AG04450 (cell line): ENCODE measurements at places on chromosomes 3 and 15.

- no peak for DNase-seq
Measured at GRCh38 chr3:102059145-102059943, 210.0 kb downstream of the NFKBIZ start.

GRCh38 chr15:101250873-101251829 is 697 bp downstream of the CHSY1 start:
- no peak for DNase-seq

- no peak for DNase-seq
Measured at GRCh38 chr3:143269741-143270140, 150.2 kb downstream of the CHST2 start.

DNA sequence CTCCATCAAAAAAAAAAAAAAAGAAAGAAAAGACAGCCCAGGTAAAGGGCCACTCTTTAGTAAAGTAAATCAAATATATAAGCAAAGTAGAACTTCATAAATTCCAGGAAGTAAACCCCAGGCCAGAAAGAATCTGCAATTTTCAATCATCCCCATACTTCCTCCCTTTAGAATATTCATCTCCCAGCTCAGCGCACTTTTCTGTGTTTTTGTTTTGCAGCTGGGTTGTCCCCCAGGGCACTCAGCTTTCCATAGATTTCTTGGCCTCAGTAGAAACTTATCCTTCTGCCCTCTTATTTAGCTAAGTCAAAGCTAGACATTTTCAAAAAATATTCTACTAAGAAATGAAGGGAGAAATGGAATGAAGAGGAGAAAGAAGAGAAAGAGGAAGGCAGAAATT is 24.0 kb upstream of the SPRED1 start:
- no peak for DNase-seq

GRCh38 chr3:39935261-39935660 is 125.9 kb downstream of the MYRIP start:
- no peak for DNase-seq

- no peak for DNase-seq
Measured at GRCh38 chr3:59566481-59566975, 516.7 kb upstream of the CFAP20DC start.

GRCh38 chr3:44108481-44108880 is 133.2 kb upstream of the TOPAZ1 start:
- no peak for DNase-seq

DNA sequence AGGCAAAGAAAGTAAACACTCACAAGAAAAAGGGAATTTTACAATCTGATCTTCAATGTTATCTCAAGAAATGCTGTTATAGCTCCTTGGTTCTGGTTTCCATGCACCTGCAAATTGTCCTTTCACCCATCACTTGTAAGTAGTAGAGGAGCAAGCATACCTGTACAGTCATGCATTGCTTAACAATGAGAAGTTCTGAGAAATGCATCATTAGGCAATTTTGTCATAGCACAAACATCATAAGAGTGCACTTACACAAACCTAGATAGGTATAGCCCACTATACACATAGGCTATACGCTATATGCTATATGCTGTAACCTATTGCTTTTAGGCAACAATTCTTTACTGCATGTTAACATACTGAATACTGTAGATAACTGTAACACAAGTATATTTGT is 672.3 kb downstream of the FHIT start:
- no peak for DNase-seq

DNA sequence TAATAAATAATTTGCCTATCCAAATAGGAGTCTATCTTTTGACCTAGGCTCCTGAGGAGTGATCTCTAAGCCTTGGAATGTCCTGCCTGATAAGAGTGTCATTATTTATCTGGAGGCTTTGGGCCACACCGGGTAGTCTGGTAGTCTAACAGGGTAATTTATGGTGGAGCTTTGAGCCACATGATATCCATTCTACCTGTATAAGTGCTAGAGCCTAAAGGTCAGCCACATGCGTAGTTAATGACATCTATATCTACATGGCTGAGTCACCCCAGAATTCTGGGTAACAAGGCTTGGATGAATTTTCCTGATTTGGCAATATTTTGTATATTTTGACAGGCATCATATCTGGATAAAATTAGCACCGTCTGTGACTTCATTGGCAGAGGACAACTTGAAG is 681.4 kb downstream of the MCTP2 start:
- DNase-seq: no peak

DNA sequence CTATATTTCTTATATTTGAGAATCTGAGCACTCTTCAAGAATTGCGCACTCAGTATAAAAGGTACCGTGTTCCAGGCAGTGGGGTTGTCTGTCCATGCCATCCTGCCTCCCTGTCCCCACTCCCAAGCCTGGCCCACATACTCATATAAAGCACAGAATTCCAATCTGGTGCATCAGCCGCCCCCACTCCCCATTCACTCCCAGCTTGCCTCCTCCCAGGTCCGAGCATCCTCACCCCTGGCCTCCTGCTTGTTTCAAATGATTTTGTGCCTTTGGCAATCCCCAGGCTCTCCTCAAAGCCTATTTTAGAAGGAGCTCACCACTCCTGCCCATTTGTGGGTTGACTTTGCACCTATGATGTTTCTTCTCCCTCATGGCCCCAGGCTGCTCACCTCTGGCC is 22.2 kb upstream of the IGF1R start:
- DNase-seq: no peak

GRCh38 chr3:143222505-143222904 is 102.9 kb downstream of the CHST2 start:
- no peak for DNase-seq

DNA sequence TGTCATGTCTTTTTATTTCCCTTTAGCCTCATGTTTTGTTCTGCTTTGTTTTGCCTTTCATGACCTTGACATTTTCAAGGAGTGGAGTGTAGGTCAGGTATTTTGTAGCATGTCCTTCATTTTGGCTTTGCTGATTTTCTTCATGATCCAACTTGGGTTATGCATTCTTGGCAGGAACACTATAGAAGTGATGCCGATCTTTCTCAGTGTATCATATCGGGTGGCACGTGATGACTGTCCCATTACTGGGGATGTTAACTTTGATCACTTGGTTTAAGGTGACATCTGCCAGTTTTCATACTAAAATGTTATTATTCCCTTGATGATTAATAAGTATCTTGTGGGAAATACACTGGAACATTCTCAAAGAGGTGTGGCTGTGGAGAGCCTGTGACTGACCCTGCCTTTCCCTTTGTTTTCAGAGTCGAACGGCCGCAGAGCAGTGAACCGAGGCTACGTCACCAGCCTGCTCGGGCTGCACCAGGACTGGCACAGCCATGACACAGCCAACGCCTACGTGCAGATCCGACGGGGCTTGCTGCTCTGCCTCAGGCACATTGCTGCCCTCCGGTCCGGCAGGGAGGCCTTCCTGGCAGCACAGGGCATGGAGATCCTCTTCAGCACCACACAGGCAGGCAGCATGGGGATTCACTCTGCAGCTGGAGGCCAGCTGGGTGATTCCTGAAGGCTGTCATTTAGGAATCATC is 167.7 kb downstream of the AGBL1 start:
- DNase-seq: no peak

- no peak for DNase-seq
Measured at GRCh38 chr3:119664850-119665379, 4.5 kb upstream of the POPDC2 start.

- DNase-seq: no peak
Measured at GRCh38 chr3:186609247-186609868, 3.5 kb upstream of the AHSG start.

DNA sequence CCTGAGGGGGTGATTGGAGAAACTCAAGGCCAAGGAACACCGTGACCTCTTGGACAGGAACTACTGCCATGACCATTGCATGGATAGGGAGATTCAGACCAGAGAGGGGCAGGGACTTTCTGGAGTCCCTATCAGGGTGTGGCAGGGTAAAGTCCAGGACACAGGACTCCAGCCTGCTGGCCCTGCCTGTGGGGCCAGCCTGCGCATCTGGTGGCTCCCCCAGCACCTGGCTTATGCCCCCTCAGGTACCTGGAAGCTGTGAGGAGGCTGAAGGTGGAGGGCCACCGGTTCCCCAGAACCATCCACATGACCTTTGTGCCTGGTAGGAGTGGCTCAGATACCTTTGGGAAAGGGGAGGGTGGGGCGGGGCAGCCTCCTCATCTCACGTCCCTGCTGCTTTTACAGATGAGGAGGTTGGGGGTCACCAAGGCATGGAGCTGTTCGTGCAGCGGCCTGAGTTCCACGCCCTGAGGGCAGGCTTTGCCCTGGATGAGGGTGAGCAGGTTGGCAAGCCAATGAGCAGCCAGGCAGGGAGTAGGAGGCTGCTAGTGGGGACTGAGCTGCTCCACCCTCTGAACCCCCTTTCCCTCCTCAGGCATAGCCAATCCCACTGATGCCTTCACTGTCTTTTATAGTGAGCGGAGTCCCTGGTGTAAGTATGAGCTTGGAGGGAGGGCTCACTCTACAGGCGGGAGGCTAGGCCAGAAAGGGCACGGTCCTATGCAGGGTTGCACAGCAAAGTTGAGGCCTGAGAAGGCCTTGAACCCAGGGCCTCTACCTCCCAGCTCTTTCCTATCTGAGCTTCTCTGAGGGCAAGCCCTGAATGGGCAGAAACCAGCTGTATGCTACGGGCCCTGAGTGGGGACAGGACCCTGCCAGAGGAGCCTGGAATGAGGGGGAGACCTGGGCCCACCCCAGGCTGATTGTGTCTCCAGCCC is 2.9 kb downstream of the ACY1 start:
- DNase-seq: no peak

- no peak for DNase-seq
Measured at GRCh38 chr3:13709706-13710105, 160.8 kb downstream of the FBLN2 start.

DNA sequence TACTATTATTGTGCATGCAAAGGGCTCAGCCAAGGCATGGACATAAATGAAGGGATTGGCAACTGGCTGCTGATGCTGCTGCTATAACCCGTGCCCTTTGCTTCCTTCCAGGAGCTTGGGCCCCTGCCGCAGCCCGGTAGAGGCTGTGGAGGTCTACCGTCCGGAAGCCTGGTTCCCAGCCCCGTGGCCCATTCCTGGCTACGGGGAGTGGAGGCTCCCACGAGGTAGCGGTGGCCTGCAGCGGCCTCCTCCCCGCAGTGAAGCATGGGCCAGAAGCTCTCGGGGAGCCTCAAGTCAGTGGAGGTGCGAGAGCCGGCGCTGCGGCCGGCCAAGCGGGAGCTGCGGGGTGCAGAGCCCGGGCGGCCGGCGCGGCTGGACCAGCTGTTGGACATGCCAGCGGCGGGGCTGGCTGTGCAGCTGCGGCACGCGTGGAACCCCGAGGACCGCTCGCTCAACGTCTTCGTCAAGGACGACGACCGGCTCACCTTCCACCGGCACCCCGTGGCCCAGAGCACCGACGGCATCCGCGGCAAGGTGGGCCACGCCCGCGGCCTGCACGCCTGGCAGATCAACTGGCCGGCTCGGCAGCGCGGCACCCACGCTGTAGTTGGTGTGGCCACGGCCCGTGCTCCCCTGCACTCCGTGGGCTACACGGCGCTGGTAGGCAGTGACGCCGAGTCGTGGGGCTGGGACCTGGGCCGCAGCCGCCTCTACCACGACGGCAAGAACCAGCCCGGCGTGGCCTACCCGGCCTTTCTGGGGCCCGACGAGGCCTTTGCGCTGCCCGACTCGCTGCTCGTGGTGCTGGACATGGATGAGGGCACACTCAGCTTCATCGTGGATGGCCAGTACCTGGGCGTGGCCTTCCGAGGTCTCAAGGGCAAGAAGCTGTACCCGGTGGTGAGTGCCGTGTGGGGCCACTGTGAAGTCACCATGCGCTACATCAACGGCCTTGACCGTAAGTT is 15.0 kb downstream of the SPSB4 start:
- no peak for DNase-seq

DNA sequence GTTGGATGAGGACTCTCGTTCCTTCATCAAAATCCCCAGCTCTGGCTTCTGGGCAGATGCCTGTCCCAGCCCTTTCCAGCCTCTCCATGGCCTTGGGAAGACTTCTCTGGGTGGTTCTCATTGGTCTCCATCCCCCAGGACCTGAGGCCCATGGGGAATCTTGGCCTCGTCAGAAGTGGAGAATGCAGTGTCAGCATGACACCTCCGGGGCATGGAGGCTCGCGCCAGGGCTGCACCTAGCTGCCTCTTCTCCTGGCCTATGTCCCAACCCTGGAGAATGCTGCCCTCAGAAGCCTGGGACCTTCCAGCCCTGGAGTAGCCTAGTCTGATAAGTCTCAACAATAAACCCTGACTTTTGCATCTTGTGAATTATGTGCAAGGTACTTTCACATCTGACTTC is 3.0 kb downstream of the KBTBD13 start:
- DNase-seq: no peak

DNA sequence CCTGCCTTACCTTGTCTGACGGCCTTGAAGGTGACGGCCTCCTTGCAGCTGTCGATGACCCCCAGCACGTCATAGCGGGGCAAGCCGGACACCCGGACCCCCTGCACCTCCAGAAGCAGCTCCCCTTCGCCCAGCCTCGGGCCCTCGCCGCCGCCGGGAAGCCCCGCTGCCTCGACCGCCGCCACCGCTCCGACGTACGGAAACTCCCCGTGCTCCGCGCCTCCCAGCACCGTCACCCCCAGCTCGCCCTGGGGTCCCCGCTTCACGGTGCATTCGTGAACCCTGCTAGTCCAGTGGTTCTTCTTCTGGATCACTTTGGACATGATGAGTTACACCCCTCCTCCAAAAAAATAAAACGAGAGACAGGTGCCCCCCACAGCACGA is 740 bp downstream of the MAGI1 start:
- no peak for DNase-seq

- DNase-seq: no peak
Measured at GRCh38 chr3:129277829-129278271, 820 bp upstream of the HMCES start.

- no peak for DNase-seq
Measured at GRCh38 chr3:133364704-133365103, 35.2 kb upstream of the BFSP2 start.

DNA sequence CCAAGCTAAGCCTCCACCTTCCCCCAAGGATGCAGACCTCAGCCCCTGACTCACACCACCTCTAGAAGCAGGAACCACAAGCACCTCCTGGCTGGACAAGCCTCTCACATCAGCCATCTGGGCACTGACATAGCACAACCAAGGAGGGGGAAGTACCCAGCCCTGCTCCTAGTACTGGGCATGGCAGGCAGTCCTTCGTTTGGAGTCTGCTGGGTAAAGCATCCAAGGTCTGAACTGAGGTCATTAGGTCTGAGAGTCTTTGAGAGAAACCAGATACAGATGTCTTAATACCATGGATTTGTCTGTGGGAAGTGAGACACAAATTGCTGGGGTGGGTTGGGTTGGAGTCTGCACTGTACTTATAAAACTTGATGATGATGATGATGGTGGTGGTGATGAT is 61.8 kb downstream of the CCDC33 start:
- no peak for DNase-seq

DNA sequence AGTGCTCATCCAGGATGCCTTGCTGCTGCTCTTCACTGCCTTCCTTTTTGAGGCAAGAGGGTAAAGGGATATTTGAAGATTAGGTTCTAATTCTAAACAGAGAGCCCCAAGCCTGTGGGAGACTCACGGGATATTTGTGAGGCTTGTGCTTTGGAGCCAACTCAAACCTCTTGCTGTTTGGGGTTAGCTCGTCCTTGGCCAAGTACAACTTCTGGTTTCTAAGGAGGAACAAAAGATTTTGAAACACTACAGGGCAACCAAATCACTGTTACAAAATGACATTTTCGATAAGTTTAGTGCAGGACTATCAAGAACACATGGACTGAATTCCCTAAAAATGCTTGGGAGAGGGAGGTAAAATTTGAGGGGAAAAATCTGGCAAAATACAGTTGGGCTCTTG is 190.2 kb downstream of the RORA start:
- DNase-seq: no peak

- peak; percentile 53 for DNase-seq
Measured at GRCh38 chr3:48086705-48087104, 70.5 kb upstream of the MAP4 start.

- no peak for DNase-seq
Measured at GRCh38 chr3:56787784-56788256, 13.9 kb downstream of the ARHGEF3 start.
